Activated CD4-positive, alpha-beta T cell treated with anti-CD3 and anti-CD28 coated beads, Interleukin-2, amount 10 ng/mL, durations not matched to agents 7 days and 5 days (primary cell): ENCODE measurements at places on chromosomes 16 and 17.

DNA sequence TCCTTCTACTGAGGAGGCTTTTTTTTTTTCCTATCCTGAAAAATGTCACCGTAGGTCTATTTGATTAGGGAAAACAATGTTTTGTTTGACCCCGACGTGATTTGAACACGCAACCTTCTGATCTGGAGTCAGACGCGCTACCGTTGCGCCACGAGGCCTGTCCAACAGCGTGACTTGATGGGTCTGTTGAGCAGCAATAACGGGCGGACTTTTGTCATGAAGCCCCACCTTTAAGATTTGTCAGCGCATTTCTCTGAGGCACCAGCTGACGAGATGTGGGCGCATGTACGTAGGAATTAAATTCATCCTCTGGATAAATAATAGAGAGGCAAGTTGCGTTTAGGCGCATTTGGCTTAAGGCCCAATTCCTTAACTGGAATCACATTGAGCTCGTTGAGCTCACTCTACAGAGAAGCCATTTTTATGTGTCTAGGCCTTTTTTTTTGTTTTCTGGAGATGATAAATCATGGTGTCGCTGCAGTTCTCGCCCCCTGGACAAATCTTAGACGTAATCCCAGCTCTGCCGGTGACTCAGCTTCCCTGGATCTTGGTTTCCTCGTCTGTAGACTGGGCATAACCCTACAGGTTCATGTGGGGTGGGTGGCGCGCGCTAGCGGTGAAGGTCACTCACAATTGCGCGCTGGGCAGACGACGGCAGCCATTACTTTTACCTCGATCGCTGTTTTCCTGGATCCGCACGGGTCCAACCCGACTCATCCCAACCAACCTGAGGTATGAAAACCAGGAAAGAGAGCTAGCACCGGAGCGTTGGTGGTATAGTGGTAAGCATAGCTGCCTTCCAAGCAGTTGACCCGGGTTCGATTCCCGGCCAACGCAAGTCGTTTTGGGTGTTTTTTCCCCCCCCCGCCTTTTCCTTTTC lies 10.6 kb upstream of the AURKB start:
- peak overlapping the region; percentile 99 for H3K27ac ChIP-seq
- H3K4me1 ChIP-seq = peaks cover 55% of the 10 kb centered on the region
- no peaks in the 10 kb centered on the region for H3K27me3 ChIP-seq
- H3K36me3 ChIP-seq = peaks cover 20% of the 10 kb centered on the region
- DNase-seq = peak; percentile 79
- peak overlapping the region; percentile 95 for H3K4me3 ChIP-seq

DNA sequence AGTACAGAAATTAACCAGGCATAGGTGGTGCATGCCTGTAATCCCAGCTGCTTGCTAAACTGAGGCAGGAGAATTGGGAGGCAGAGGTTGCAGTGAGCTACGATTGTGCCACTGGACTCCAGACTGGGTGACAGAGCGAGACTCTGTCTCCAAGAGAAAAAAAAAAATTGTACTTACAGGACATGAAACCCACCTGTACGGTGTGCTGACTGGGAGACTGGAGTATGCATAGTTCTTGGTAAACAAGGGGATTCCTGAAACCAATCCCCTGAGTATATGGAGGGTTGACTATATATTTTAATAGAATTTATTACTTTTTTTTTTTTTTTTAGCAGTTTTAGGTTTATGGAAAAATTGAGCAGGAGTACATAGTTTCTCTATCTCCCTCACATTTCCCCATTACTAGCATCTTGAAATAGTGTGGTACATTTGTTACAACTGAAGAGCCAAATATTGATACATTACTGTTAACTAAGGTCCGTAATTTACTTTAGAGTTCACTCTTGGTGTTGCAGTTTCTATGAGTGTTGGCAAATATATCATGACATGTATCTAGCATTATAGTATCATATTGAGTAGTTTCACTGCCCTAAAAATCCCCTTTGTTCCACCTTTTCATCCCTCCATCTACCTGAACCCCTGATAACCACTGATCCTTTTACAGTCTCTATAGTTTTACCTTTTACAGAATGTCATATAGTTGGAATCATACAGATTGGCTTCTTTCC lies 19.3 kb downstream of the TENT4B start:
- H3K4me1 ChIP-seq = peaks cover 39% of the 10 kb centered on the region
- H3K4me3 ChIP-seq = no peak overlapping the region
- H3K27me3 ChIP-seq = no peaks in the 10 kb centered on the region
- no peak for DNase-seq
- no peak overlapping the region for H3K27ac ChIP-seq

GRCh38 chr17:83179811-83180210 lies 100.4 kb downstream of the METRNL start:
- no peak overlapping the region for H3K4me3 ChIP-seq
- H3K27ac ChIP-seq = no peak overlapping the region
- H3K36me3 ChIP-seq = no peaks in the 10 kb centered on the region
- H3K27me3 ChIP-seq = peaks cover 2% of the 10 kb centered on the region

DNA sequence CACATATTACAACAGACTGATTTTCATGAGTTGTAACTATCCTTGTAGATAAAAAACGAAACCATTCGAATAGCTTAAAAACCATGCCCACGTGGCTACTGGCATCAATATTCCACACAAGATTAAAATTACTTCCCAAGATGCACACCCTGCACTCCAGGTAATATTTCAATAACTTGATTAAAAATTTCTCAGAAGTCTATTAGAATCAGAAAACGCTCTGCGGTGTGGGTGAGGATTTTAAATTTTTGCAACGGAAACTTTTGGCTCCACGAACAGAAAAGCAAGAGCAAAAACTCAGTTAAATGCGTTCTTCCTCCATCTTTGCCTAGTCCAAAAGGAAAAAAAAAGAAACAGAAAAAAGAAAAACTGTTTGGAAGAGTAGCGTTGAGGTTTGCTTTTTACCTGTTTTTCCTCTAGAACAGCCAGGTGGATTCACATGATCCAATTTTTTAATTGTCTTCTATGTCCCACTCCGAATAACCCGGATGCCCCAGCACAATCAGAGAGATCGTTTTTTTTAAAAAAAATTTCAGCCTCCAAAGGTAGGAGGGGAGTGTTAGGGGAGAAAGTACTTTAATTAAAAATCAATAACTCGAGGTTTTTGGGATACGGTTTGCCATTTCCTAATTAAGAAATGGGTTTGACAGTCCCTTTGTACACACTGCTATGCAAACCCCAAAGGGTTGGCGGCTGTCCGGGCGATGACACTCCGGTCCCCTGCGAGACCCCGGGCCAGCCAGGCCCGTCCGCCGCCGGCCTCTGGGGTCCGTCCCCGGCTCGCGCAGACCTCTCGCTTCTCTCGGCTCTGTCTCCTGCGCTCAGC lies 708 bp upstream of the NFAT5 start:
- DNase-seq = no peak
- H3K36me3 ChIP-seq = peaks cover 9% of the 10 kb centered on the region
- H3K4me1 ChIP-seq = peaks cover 42% of the 10 kb centered on the region
- H3K27ac ChIP-seq = peak overlapping the region; percentile 98

DNA sequence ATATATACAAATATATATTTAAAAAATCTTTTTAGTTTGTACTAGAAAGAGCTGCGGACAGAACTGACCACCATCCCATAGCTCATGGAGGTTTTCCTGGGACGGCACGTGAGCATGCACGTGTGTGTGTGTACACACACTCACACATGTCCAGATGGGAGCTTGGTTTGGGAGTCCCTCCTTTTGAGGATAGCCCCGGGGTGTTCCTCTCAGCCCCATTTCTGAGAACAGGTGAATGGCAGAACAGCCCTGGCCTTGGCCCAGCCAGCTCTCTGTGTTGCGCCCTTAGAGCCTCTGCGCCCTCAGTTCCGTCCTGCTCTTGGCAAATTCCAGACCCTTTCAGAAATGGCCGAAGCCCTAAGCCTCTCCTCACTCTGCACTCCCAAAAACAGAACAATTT lies 70.1 kb downstream of the AMFR start:
- DNase-seq = no peak
- no peak overlapping the region for H3K4me3 ChIP-seq
- no peaks in the 10 kb centered on the region for H3K36me3 ChIP-seq
- no peak overlapping the region for H3K27ac ChIP-seq
- H3K27me3 ChIP-seq = no peaks in the 10 kb centered on the region
- peaks cover 43% of the 10 kb centered on the region for H3K4me1 ChIP-seq

GRCh38 chr16:88688013-88688778 lies 1.9 kb upstream of the SNAI3 start:
- no peak for DNase-seq
- H3K27ac ChIP-seq = peak overlapping the region; percentile 31
- peaks cover 77% of the 10 kb centered on the region for H3K4me1 ChIP-seq
- peaks cover 13% of the 10 kb centered on the region for H3K36me3 ChIP-seq
- no peaks in the 10 kb centered on the region for H3K27me3 ChIP-seq
- no peak overlapping the region for H3K4me3 ChIP-seq

GRCh38 chr17:57441270-57441600 lies 184.9 kb downstream of the MSI2 start:
- H3K27ac ChIP-seq = peak overlapping the region; percentile 88
- H3K27me3 ChIP-seq = no peaks in the 10 kb centered on the region
- no peak overlapping the region for H3K4me3 ChIP-seq
- H3K36me3 ChIP-seq = peaks cover 13% of the 10 kb centered on the region

DNA sequence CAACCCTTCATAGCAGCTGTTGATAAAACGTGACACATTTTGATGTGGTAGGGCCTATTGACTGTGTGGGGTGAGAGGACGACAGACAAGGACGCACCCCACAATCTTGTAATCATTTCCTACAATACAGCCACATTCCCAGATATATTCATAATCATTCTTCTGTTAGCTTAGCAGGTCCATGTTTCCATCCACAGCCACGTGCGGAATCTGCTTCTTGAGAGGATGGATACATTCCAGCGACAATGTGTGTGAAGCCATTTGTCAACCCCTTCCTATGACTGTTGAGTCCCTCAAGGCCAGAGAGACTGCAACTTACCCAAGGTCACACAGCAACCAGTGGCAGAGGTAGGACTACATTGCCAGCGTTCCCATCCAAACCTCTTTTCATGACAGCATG lies 8.7 kb upstream of the COPS3 start:
- H3K27ac ChIP-seq = no peak overlapping the region
- H3K27me3 ChIP-seq = no peaks in the 10 kb centered on the region
- H3K36me3 ChIP-seq = no peaks in the 10 kb centered on the region
- no peak for DNase-seq
- H3K4me3 ChIP-seq = no peak overlapping the region

GRCh38 chr16:66905633-66906539 lies 12.8 kb downstream of the CDH16 start:
- H3K4me1 ChIP-seq = peaks cover 12% of the 10 kb centered on the region
- peak; percentile 85 for DNase-seq
- no peak overlapping the region for H3K4me3 ChIP-seq
- peak overlapping the region; percentile 73 for H3K27ac ChIP-seq
- peaks cover 2% of the 10 kb centered on the region for H3K27me3 ChIP-seq

GRCh38 chr16:47851146-47851545 lies 304.6 kb downstream of the ABCC12 start:
- H3K36me3 ChIP-seq = no peaks in the 10 kb centered on the region
- H3K4me1 ChIP-seq = no peaks in the 10 kb centered on the region
- H3K27me3 ChIP-seq = no peaks in the 10 kb centered on the region
- H3K27ac ChIP-seq = no peak overlapping the region
- DNase-seq = no peak
